ENCODE measurements at places on chromosomes 16 and 17.

DNA sequence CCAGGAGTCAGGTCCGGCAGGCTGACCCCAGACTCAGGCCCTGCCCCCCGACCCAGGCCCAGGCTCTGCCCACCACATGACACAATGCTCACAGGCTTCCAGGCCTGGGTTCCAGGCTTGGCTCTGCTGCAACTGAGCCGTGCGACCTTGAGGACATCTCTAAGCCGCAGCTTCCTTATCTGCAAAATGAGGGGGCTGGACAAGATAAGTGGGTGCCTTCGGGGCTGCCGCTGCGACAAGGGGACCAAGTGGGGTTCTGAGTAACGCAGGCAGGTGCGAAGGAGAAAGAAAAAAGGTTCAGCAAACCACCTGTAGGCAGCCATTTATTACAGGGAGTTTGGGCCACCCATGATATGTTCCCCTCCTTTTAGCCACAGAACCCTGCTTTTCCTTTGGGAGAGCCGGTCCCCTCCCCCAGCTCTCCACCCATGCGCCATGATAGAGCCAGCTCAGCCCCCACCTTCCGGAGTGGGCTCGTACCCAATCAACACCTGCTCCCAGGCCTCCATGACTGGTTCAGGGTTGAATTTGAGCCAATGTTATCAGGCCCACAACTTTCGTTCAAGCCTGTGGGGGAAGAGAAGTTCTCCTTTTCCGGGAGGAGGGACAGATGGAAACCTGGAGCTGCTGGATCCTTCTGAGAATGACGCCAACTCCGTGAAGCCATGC is 38.2 kb downstream of the RTN4RL1 start:
- DNase-seq = no peak

GRCh38 chr17:50051606-50052005 is 4.3 kb upstream of the ITGA3 start:
- DNase-seq = no peak

GRCh38 chr16:12503191-12503590 is 300.5 kb downstream of the CPPED1 start:
- no peak for DNase-seq

DNA sequence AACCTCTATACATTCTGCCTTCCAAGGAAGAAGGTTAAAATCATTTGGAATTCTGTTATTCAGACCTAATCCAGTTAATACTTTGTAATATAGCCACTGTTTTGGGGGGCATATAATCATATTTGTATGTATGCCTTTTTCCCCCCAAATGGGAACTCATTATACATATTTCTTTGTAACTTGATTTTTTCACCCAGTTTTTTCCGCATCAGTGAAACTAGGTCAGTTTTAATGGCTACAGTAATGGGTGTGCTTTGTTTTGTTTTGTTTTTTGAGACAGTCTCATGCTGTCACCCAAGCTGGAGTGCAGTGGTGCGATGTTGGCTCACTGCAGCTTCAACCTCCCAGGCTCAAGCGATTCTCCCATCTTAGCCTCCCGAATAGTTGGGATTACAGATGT is 54.9 kb downstream of the WWP2 start:
- DNase-seq = no peak

DNA sequence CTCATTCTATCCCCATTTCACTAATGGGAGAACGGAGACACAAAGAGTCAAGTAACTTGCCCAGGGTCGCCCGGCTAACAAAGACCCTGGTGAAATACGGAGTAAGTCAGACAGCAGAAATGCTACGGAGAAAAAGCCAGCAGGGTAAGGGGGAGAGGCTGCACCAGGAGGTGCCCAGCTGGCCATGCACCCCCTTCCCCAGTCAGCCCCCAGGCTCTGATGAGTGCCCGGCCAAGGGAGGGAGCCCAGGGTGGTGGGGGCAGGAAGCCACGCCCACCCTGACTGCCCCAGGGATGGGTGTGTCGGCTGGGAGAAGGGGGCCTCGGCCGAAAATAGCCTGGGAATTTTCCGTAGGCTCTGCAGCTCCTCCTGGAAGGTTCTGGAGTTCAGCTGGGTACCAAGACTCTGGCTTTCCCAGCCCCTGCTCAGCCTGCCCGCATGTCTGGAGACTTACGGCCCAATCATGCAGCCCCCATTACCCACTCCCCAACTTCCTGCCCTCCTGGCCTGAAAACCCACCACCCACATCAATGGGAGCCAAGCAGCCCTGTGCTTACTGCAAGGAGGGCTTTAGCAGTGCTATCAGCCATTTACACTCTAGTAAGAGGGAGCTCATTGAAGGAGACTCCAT is 4.2 kb downstream of the CARHSP1 start:
- no peak for DNase-seq

Data from activated T-helper 1 cell treated with anti-CD3 and anti-CD28 coated beads, Interleukin-12 subunit alpha, Interleukin-12 subunit beta, Interleukin-2, Interleukin-4 antibody, amounts not matched to agents 30 ng/mL and 10 ng/mL and 1 ng/mL, durations not matched to agents 14 hours and 24 hours and 36 hours (primary cell).